Liver (tissue), 10 donors: ENCODE measurements at places on chromosomes 7 and 10. TPM values are rescaled to one million over a fixed set of nuclear protein-coding genes. Genes with fewer than 3 reads are reported as not detected.

GRID2IP gene
- 0.08 TPM for total RNA-seq

SPDYE11 gene
- not detected for total RNA-seq

DNA sequence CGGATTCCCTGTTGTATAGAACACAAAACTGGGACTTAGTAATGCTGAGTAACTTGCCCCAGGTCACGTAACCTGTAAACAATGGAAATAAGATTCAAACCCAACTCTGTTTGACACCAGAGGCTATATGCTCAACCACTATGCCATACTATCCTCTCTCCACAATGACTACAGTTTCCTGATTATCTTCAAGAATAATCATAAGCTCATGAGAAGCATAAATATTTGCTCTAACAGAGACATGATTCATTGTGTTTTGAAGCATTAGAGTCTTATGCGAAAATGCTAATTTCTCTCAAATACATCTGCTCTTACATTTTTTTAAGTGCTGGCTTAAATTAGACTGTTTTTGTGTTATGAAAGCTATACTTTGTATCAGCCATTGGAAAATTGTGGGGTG is 241.3 kb downstream of the LHFPL3 start:
- H3K4me3 ChIP-seq, result no peak overlapping the region
- H3K27ac ChIP-seq, result no peak overlapping the region
- H3K4me1 ChIP-seq, result no peaks in the 10 kb centered on the region
- no peaks in the 10 kb centered on the region for H3K36me3 ChIP-seq

DNA sequence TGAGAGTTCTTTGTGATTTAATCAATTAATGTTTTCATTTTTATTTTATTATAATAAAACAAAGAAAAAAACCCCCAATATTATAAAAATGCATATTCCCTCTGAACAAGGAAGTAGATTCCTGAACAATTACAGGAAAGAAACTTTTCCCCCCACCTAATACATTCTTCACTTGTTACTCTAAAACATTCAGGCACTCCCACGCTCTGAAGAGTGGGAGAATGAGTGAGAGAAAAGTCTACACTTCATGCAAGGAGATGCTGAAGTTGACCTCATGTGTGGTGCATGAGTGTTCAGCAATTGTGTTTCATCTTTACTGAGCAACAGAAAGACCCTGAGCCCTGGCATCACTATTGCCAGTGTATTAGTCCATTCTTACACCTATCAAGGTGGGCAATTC is 244.2 kb upstream of the IGFBP3 start:
- H3K27me3 ChIP-seq, result no peaks in the 10 kb centered on the region
- DNase-seq, result no peak
- no peaks in the 10 kb centered on the region for H3K36me3 ChIP-seq
- H3K4me1 ChIP-seq, result no peaks in the 10 kb centered on the region
- H3K4me3 ChIP-seq, result no peak overlapping the region
